Right lobe of liver (tissue), 6 donors: ENCODE measurements at places on chromosomes 4 and X. TPM values are rescaled to one million over a fixed set of nuclear protein-coding genes. Genes with fewer than 3 reads are reported as not detected.

The LRIT3 gene
- total RNA-seq: 0.19 TPM

The CSAG3 gene
- total RNA-seq: not detected

The XPNPEP2 gene
- 2.9 TPM for total RNA-seq

The SPANXB1 gene
- total RNA-seq: not detected

The RPL39 gene
- 669 TPM for total RNA-seq

The OR13H1 gene
- not detected for total RNA-seq

The SRPX2 gene
- 3.1 TPM for total RNA-seq

The XKRX gene
- total RNA-seq: 0.15 TPM

DNA sequence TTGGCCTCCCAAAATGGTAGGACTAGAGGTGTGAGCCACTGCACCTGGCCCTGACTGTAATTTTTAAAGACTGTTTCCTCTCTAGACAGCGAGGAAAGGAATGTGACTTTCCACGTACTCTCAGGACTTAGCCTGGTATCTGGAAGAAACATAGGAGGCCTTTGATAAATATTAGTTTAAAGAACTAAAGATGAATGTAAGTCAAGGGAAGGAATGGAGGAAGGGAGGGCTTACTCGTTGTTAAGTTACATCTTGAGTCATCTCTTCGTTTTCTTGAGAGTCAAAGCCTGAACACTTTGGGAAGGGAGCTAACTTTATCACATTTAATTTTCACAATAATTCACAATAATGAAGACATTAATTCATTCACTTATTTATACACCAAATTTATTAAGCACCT is 7.2 kb upstream of the LNX1 start:
- no peak for DNase-seq

DNA sequence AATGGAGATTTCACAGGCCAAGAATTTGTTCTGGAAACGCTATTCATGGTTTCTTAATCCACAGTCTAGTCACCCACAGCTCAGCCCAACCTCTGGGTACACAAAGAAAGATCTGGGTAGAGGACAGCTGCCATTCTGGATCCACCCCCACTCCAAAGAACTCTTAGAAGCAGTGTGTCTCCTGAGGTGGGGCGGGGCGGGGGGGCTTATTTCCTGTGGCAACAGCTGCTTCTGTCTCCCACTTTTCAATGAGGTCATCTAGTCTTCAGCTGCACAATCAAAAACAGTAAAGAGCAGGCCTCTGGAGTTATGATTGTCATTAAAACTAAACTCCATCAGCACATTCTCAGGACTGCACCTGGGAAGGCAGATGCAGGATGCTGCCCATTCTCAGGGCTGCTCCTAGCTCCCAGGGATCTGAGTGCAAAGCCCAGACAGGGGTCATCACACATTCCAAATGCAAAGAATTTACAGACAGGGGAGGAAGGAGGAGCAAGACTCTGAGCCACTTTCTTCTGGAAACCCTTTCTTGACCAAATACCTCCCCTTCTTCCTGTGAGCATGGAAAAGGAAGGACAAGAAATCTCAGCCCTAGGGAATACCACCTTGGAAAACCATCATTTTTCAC is 207.3 kb downstream of the HS6ST2 start:
- DNase-seq: no peak

GRCh38 chr4:107509615-107510014 is 210.4 kb downstream of the PAPSS1 start:
- no peak for DNase-seq

DNA sequence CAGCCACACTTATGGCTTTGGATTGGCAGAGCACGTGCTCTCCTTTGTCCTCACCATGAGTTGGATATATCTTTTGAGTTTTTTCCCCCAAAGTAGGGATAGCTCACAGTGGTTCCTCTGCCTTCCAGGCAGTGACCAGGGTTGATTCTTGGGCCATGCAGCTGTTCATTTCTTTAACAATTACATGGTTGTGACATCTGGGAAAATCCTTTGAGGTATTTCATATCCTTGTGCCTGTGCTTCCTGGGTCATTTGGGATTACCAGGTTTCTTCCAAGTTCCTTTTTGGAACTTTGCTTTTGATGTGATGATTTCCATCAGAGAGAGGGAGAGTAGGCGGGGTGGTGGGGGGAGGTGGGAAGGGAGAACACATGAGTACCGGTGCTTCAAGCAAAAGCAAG is 15.6 kb downstream of the BCORL1 start:
- DNase-seq: no peak

GRCh38 chrX:109696146-109696740 is 36.8 kb downstream of the ACSL4 start:
- no peak for DNase-seq

DNA sequence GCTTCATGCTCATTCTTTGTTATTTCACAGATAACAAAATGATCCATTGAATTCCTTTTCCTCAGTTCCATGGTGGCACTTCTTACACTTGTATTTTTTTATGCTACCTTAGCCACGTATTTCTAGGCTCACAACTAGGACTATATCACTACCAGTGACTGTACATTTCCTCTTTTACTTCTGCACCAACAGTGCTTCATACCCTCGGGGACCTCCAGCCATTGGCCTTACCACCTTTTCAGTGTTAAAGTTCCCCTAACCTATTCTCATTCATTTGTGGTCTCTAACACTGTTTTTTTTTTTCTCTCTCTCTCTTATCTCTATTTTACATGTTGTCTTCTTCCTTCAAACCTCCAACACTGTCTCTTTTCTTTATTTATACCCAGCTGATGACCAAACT is 315.9 kb downstream of the ANK2 start:
- no peak for DNase-seq

DNA sequence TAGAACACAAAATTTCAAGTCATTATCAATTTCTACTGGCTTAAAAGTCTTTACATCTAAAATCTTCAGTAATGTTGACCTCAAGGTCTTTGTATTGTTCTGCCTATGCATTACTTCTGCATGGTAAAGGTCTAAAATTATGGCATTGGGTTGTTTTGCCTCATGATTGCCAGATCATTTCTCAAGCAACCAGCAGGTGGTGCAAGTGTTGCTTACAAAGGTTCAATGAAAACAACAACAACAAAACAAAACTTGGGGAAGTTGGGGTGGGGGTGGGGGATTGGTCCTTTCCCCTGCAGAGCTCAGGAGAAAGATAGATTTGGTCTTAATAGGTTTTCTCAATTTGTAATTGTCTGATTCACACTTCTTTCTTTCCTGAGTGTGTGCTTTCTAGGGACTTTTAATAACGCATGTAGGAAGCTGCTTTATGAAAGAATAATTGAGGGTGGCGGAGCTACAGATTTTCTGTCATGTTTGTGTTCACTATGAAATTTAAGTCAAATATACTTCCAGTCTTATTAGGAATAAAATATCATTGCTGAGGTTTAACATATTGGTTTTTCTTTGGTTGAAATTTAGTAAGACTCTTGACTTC is 145.1 kb downstream of the COL4A5 start:
- DNase-seq: no peak

DNA sequence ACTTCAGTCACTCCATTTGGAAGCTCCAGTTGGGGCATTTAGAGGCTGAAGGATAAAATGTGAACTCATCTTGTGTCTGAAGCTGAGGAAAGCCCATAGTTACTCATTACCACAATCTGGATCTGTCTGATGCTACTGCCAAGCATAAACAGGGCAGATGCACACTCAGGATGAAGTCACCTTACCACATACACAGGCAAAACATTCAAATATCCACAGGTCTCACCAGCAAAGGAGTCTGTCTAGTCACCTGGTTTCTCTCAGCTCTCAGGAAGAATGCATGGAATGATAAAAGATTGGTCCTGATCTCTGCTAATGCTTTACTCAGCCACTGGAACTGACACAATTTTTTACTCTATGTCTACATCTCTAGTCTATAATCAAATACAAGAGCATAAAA is 13.0 kb upstream of the ODAPH start:
- no peak for DNase-seq

DNA sequence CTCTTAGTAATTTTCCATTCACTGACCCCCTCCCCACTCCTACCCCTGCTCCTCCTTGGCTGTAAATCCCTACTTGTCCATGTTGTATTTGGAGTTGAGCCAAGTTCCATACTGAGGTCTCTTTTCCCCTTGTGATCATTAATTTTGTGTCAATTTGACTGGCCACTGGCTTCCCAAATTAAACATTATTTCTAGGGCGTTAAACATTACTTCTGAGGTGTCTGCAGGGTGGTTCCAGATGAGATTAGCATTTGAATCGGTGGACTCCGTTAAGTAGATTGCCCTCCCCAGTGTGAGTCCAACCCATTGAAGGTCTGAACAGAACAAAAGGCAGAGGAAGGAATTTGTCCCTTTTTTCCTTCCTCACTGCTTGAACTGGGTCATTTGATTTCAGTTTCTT is 25.7 kb downstream of the SLC39A8 start:
- no peak for DNase-seq

DNA sequence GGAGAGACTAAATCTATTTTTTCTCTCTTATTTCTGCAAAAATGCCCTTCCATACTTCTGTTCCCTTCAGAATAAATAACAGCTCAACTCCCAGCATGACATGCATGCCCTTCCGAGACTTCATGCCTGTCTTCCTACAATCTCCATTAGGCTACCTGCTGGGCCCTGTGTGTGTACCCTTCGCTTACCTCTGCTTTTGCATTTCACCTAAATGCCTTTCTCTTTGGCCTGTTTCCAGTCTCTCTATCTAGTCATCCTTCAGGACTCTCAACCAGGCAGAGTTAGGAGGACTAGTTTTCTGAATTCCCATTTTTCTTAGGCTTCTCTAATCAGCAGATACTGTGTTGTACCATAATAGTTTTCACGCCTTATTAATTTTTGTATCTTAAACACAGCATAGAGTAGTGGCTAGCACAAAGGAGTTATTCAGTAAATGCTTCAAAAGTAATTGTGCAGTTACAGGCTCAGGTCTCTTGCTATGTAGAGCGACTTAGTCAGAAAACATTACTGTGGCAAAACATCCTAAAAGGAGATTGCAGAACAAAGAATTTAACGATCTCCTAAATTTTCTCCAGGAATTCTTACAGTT is 20.5 kb downstream of the SEPTIN11 start:
- no peak for DNase-seq

- no peak for DNase-seq
Measured at GRCh38 chr4:153198719-153199118, 5.5 kb upstream of the TRIM2 start.
